ENCODE measurements at places on chromosomes 3 and 15.

DNA sequence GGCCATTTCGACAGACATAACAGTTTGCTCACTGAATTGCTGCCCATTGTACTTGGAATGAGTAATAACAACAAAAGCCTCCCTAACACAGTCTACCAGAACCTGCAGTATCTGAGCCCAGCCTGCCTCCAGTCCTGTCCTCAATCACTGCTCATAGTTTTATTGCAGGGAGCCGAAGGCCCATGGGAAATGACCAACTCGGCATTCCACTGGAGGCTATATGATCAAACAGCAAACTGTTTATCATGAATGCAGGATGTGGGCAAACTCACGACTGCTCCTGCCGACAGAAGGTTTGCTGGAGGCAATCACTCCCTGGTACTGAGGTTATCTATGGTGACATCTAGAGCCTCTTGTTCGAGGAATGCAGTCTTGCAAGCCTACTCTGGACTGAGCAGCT is 46.3 kb downstream of the LSM3 start:
- DNase-seq = no peak

DNA sequence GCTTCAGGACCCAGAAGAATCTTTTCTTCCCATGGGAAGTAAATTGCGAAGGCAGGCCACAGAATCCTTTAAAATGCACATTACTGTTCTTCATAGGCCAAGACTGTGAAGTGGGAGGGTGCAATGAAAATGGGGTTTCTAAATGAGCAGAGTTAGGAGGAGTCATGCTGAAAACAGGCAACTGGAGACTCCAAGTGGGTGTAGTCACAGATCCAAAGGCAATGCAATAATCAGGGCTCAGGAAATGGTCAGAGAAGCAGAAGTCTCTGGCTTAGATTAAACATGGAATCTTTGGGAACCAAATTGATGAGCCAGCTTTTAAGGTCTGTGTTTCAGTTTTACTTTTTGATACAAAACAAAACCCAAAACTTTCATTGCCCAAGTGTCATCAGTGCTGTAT is 37.6 kb downstream of the HHLA2 start:
- DNase-seq = no peak

GRCh38 chr3:143850877-143851276 is 2.6 kb upstream of the SLC9A9 start:
- DNase-seq = no peak

GRCh38 chr3:50660386-50660785 is 14.3 kb upstream of the DOCK3 start:
- no peak for DNase-seq

DNA sequence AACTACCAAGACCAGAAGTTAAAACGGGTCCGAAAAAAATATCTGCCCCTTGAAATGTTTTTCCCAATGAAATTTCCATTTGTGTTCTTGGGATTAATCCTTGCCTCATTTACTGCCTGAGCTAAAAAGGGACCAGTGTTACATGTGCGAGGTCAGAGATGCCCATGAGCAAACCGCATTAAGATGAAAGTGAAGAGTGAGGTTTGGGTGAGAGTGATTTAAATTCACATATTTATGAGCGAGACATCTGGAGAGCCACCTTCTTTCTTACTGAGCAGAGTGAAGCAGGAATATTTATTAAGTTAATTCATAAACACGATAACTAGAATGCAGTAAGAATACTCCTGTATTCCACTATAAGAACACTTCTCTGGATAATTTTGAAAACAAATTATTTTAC is 41.3 kb downstream of the SRP14 start:
- DNase-seq = no peak
